ENCODE measurements at places on chromosomes 16 and 17.

DNA sequence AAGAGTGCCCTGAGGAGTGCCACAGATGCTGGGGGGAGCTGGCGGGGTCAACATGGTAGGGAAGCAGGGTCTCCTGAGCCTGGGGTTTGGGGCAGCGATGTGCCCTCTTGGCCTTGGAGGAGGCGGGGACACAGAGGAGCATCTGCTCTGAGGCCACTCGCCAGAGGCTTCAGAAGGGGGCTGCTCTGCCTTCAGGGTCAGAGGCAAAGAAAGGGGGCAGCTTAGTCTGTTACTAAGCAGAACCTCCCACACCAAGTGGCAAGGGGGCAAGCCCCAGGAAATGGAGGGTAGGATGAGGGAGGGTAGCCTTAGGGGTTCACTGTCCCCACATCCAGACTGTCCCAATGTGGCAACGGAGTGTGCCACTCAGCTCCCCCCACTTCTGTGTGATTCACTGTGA, 18.3 kb downstream of the CCDC182 start:
- no peak for DNase-seq

DNA sequence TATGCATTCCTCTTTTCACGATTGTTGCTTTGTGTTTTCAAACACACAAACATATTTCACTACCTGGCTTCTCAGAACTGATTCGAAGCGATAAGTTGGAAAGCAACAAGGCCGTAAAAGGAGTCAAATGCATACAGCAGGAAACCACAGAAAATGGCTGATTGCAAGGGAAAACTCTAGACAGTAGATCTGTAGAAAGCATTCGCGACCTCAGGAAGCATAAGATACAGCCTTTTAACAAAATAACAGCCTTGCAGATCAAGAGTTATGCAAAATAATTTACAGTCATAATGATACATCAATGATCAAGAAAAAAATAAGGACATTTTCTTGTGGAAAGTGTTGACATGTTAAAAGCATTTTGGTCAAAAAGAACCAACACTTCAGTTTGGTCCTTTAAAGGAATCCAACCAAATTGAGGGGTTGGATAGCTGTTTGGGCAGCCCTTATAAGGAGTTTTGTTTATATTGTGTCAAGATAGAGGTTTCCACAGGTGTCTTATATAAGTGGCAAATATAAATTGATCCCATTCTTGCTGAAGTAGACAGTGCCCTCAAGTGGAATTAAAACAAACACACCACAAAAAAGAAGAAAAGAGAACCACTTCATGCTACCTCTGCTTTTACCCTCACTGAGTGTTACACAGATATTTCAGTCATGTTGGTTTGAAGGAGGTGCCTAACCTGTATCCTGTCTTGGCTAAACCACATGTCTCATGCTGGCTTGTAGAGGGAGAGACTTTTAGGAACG, 5.5 kb downstream of the CYLD start:
- DNase-seq = peak; percentile 69

- no peak for DNase-seq
These were observed 84.8 kb upstream of the CPHXL start for GRCh38 chr16:75811020-75811634.

GRCh38 chr16:87856791-87857228, 12.5 kb downstream of the SLC7A5 start:
- DNase-seq = no peak

GRCh38 chr16:71803305-71803690, 5.3 kb downstream of the AP1G1 start:
- no peak for DNase-seq

GRCh38 chr16:87939562-87940423, 3.5 kb upstream of the CA5A start:
- DNase-seq = no peak

GRCh38 chr16:8355675-8356074, 234.6 kb downstream of the TMEM114 start:
- no peak for DNase-seq

DNA sequence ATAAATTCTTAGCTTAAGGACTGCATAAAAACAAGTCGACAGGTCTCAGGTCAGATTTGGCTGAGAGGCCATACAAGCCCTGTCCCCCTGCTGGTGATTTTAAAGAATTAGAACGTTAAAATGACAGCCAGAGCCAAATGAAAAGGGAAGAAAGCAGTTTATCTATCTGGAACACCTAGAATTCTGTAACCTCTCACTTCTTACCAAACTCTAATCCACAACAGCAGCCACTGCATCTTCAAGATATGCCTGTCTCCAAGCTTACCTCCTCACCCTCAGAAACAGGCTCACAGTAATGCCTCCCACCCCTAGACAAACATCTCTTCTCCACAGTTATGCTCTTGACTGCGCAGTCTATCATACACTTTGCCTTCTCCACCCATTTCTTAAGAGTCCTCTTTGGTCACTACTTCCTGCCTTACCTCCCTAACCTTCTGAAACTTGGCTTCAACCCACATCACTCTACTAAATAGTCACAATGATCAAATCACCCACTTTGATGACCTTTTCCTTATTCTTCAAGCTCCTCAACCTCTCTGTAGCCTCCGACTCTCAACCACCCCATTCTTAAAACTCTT, 14.2 kb downstream of the ANKFY1 start:
- no peak for DNase-seq

GRCh38 chr17:13387952-13388351, 213.8 kb downstream of the HS3ST3A1 start:
- no peak for DNase-seq

DNA sequence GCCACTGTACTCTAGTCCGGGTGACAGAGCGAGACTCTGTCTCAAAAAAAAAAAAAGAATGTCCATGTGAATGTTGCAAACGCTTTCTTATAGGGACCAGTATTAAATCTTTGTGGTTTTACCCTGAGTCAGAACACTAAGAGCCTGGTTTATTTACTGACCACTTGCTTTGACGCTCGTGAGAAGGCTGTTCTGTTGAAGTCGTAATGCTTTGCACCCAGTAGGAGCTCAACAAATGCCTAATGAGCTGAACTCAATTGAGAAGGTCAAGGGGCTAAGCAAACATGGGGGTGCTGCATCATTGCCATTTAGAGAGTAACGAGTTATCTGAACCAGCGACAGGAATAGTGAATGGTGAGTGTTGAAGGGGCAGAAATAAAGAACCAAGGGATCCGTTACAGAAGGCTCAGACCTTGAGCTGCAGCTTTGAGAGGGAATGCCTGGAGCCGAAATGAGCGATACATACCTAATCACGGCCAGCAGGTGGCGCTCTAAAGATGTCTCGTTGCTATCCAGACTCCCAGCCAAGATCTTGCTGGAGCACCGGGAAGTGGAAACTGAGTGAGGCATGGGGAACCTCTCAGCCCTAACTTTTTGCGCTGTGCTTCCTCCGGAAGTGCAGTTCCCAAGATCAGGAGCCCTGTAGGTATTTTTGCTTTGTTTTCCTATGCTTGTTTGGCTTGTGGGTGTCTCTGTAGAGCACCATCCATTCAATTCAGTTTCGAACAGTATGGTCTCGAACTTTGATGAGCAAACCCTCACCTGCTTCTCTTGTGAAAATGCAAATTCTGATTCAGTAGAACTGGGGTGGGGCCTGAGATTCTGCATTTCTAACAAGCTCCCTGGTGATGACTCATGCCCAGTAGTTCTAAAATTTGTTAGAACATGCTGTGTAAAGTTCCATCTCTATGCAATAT, 12.6 kb upstream of the RNF222 start:
- peak; percentile 93 for DNase-seq

- no peak for DNase-seq
These were observed 17.5 kb upstream of the FBXO47 start for GRCh38 chr17:38984666-38985065.

- DNase-seq = peak; percentile 74
These were observed 17.1 kb downstream of the LIG3 start for GRCh38 chr17:34997355-34997862.

- no peak for DNase-seq
These were observed 18.8 kb upstream of the USP10 start for GRCh38 chr16:84680843-84681629.

DNA sequence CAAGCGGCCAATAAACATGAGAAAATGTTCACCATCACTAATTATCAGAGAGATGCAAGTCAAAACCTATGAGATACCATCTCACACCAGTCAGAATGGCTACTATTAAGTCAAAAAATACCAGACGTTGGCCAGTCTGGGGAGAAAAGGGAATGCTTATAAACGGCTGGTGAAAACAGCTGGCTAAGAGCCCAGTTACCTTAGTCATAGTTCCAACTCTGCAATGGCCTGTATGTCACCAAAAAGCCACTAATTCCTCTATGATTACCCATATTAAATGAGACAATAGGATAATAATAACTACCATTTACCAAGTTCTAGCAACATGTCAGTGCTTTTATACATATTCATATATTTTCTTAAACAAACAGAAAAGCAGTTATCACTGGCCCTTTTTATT, 42.9 kb upstream of the CDRT4 start:
- DNase-seq = no peak

GRCh38 chr17:1473170-1473569, 17.1 kb upstream of the CRK start:
- no peak for DNase-seq

- no peak for DNase-seq
These were observed 21.5 kb upstream of the APOH start for GRCh38 chr17:66250686-66251085.

DNA sequence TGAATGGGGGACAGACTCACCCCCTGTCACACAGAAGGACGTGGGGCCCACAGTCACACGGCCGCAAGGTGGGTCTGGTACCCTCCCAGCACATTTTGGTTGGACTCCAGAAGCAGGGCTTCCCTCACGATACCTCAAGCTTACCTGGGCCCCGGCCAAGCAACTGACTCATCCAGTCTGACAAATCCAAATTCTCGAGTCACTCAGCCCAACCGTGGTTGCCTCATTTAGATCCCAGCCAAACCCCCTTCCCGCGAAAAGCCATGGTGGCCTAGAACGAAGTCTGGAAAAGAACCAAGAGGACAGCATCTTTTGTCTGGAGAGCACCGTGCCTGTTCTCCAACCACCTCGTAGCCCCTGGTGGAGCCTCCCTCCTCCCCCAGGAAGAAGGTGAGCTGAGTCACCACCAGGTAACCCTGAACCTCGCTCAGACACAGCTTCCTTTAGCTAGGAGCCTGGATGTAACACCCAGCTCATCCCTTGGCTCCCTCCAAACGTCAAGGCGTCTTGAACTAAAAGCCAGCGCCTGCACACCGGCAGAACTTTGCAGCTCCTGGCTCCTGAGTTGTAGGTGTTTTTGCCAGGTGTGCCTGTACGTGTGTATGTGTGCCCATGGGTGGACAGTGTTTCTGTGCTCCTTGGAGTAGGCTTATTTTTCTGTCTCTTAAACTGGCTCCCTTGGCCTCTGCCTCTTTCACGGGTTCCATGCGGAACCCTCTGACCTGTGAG, 78.9 kb downstream of the CMIP start:
- DNase-seq = no peak

- no peak for DNase-seq
These were observed 133.3 kb downstream of the TMEM132E start for GRCh38 chr17:34712481-34713195.

GRCh38 chr16:70342016-70342415, 4.7 kb upstream of the DDX19A start:
- DNase-seq = no peak

DNA sequence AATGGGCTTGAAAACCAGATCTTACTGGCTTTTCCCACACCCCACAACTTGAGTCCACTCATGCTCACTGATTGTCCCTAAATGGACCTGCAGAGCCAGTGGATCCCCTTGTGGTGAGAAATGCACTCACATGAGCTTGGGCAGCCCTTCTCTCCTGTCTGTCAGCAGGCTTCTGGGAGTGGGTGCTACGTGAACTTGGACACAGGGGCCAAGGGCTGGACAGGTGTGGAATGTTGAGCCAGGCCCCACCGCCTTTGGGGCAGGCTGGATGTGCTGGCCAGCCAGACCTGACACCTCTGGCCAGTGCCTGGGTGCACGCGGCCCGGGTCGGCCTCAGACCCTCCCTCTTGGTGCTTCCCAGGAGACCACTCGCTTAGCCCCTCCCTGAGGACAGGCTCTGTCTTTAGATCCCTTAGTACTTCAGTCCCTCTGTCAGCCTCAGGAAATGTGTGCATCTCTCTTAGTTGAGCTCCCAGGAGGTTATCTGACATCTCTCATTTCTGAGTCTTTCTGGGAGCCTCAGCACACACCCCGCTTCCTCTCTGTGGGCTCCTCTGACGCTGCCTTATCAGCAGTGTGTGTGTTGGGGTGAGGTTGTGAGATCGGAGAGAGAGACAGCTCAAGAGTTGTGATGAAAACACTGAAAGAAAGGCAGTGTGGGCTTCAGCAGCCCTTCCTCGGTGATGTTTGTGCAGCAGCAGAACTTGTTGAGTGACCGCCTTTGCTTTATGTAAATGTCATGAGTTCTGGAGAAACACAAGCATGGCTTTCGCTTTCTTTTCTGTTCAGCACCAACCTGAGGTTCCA, 117.0 kb downstream of the RAB11FIP4 start:
- no peak for DNase-seq

DNA sequence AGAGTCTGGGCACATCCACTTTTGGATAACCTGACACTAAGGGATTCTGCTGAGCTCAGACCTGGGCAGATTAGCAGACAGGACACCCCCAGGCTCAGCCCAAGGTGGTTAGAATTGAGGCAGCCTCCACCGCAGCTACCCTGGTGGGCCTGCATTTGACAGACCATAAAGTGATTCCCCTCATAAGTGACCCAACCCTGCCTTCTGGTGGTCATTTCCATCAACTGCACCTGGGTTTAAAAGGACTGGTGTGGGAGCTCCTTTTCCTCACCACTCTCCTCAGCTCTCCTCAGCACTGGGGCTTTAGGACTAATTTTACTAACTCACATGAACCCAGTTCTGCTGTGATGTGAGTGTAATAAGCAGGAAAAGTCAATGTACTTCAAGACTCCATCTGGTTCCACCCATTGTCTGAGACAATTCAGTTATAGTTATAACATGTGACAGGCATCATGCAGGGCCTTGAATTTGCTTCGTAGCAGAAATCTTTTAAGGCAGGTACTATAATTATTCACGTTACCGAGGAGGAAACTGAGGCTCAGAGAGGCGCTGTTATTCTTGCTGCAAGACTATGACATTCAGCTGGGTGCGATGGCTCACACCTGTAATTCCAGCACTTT, 42.5 kb downstream of the MYH3 start:
- peak; percentile 29 for DNase-seq

DNA sequence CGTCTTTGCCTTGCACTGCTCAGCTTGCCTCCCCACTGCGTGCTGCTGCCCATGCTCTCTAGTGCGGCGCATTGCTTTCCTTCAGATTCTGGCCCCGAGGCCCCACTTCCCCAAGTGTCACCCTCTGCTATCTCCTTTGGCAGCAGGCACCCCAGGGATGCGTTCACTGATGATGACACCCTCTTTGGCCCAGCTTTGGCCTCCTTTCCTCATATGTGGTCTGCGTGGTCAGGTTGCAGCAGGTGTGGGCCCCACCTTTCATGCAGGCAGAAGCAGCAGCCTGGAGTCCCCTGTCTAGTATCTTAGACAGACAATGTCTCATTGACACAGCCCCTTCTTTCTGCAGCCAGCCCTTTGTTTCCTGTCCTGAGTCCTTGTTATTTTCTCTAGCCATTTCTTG, 4.8 kb upstream of the CCL3 start:
- no peak for DNase-seq
